ENCODE measurements at places on chromosomes 1 and 21. TPM values are rescaled to one million over a fixed set of nuclear protein-coding genes. Genes with fewer than 3 reads are reported as not detected.

WDR64 gene
- total RNA-seq = not detected

CD52 gene
- total RNA-seq = not detected

LRRC38 gene
- total RNA-seq = 0.13 TPM

RAD54L gene
- 2.0 TPM for total RNA-seq

RPTN gene
- not detected for total RNA-seq

CYP4Z1 gene
- under 0.01 TPM for total RNA-seq

AUNIP gene
- total RNA-seq = 3.2 TPM

TNNT2 gene
- not detected for total RNA-seq

ADAM30 gene
- not detected for total RNA-seq

GCSAML gene
- total RNA-seq = not detected

EXO1 gene
- total RNA-seq = 3.0 TPM

CXADR gene
- total RNA-seq = 48.3 TPM

FMN2 gene
- total RNA-seq = not detected

DCDC2B gene
- total RNA-seq = not detected

MT1HL1 gene
- not detected for total RNA-seq

SPATA17 gene
- total RNA-seq = under 0.01 TPM

ACTN2 gene
- not detected for total RNA-seq

REN gene
- total RNA-seq = not detected

KRTAP26-1 gene
- total RNA-seq = not detected

CDK18 gene
- 0.39 TPM for total RNA-seq

MYCL gene
- total RNA-seq = 0.38 TPM

ADAMTS4 gene
- 15.8 TPM for total RNA-seq

CYP4A22 gene
- total RNA-seq = not detected

CHRM3 gene
- total RNA-seq = 0.26 TPM

SPATA21 gene
- not detected for total RNA-seq

P3H1 gene
- 67.0 TPM for total RNA-seq

RABIF gene
- 10.5 TPM for total RNA-seq

UTS2 gene
- total RNA-seq = not detected

LCK gene
- total RNA-seq = under 0.01 TPM

PPIAL4G gene
- not detected for total RNA-seq

TAS1R3 gene
- total RNA-seq = 0.25 TPM

NOS1AP gene
- 0.13 TPM for total RNA-seq

LRRC3 gene
- 1.8 TPM for total RNA-seq

U2AF1 gene
- total RNA-seq = 23.1 TPM

OR2G6 gene
- not detected for total RNA-seq
